ENCODE measurements at places on chromosomes 2 and 18.

- DNase-seq = no peak
These were observed 66.5 kb upstream of the FIGN start for GRCh38 chr2:163802284-163802683.

GRCh38 chr2:189854187-189854586, 69.9 kb downstream of the PMS1 start:
- DNase-seq = no peak

DNA sequence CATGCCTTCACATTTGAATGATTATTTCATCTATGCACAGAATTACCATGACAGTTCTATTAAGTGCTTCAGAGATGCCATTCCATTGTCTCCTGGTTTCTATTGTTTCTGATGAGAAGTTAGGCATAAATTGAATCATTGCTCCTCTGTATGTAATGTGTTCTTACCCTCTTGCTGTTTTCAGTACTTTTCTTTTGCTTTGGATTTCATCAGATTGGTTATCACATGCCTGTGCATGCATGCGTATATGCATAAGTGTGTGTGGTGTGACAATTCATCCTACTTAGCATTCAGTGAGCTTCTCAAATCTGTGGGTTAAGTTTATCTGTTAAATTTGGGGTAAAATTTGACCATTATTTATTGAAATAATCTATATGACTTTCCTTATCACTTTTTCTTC, 263.3 kb upstream of the RND3 start:
- no peak for DNase-seq

DNA sequence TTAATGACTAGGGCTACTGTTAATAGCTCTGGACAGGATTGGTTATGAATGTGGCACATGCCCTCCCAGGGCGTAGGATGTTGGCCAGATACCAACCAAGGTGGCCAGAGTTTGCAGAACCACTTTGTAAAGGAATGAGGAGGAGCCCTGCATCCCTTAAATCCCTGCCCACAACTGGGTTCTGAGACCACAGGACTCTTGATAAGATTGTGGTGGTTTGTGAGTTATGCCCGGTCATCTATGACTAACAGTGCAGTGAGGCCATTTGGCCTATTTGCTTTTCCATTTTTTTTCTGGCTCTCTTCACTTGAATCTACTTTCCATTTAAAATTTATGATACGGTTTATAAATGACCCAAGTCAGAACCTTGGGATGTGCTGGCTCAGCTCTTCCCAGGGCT, 294.5 kb downstream of the PRKCE start:
- no peak for DNase-seq

- no peak for DNase-seq
These were observed 749 bp upstream of the PTMA start for GRCh38 chr2:231707625-231707926.

DNA sequence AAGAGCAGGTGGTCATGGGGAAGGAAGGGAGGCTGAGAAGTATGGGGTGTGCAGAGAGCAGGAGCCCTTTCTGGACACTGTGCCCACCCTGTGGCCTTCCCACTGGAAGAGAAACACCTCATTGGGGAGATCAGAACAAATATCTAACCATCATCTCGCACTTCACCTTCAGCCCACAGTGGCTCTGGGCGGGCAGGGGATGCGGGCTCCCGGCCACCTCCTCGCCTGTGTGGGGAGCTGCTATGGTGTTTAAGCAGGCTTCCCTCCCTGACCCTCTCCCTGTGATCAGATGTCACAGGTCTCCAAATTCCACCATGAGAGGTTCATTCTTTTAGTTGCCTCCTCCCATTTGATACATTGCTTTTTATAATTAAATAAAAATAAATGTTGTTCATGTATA, 5.0 kb downstream of the FBLN7 start:
- no peak for DNase-seq

DNA sequence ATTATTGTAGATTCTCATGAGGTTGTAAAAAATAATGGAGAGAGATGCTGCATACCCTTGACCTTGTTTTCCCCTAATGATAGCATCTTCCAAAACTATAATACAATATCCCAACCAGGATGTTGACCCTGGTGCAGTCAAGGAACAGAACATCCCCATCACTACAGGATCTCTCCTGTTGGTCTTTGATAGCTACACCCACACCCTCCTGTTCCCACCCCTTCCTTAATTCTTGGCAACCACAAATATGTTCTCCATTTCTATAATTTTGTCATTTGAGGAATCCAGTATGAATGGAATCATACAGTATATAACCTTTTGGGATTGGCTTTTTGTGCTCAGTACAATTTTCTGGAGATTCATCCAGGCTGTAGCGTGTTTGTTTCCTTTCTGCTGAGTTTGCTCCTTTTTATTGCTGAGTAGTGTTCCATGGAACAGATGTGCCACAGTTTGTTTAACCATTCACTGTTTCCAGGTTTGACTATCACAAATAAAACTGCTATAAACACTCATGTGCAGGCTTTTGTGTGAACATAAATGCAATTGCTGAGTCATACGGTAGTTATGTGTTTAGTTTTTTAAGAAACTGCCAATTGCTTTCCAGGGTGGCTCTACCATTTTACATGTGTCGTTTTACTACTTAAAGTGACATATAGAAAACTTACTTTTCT, 22.2 kb downstream of the MCFD2 start:
- DNase-seq = no peak

DNA sequence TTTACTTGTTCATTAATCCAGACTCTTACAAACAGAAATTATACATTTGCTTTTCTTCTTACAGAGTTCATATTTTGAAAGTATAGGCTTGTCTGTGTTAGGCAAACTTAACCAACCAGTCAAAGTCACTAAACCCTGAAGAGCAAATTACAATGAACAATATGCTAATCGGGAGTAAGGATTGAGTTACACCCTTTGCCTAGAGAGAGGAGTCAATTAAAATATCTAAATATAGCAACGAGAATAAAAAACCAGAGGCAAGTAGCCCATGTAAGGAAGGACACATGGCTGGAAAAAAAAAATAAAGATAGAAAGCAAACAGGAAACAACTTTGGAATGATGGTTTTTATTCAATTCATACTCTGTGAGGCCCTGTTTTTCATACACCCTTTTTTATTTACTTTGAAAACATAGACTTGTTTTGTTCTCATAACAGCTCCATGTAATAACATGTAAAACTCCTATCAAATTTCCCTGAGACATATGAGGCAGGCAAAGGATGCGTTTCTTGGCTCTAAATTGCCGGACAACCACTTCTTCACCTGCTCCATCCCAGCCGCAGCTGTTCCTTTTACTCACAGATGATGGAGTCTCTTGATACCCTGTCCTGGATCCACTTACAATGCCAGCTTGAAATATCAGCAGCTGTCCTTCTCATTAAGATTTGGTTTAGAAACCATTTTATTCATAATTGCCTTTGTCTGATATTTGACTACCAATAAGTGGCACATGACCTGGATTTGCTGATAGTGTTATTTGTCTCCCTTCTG, 767.7 kb upstream of the GCFC2 start:
- no peak for DNase-seq

DNA sequence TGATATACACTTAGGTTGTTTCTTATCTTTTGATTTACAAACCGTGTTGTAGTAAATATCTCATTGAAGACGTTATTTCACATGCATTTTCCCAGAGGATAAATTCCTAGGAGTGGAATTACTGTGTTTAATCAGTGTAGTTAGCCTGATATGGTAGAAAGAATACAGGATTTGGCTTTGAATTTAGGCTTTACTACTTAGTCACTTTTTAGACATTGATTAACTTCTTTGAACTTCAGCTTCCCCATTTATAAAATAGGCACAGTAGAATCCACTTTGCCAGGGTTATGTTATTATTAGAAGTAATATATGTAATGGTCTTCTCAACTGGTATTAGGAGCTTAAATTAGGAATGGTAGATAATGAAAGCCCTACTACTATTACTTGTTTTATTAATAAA, 27.4 kb downstream of the PSMD14 start:
- no peak for DNase-seq

DNA sequence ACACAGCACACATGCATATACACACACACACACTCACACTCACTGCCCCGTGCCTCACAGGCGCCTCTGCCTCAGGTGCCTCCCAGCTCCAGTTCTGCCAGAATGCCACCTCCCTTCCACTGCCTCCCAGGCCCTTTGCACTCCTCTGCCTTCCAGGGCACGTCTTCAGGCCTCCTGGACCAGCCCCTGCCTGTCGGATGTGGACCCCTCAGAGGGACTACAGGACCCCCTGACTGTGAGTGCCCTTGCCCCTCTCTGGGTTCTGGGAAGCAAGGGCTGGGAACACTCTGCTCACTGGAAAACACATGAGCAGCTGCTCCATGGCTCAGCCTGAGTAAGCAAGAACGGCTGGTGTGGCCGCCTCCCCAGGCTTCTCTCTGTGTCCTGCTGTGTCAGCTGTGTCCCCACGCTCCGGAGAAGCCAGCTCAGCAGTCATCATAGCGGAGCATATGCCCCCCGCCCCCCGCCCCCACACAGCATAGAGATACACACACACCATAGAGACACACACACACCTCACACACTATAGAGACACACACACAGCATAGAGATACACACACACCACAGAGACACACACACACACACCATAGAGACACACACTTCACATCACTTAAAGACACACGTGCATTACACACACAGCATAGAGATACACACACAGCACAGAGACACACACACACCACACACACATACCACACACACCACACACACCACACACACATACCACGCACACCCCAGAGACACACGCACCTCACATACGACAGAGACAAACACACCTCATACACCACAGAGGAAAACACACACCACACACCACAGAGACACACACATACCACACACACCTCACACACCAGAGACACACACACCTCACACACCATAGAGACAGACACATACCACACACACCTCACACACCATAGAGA, 271.3 kb downstream of the CYRIA start:
- no peak for DNase-seq
